ENCODE measurements at places on chromosomes 3 and 15.

GRCh38 chr3:25427155-25427554 is 908 bp upstream of the RARB start:
- DNase-seq: no peak

GRCh38 chr3:196558476-196558875 is 9.9 kb downstream of the WDR53 start:
- no peak for DNase-seq

DNA sequence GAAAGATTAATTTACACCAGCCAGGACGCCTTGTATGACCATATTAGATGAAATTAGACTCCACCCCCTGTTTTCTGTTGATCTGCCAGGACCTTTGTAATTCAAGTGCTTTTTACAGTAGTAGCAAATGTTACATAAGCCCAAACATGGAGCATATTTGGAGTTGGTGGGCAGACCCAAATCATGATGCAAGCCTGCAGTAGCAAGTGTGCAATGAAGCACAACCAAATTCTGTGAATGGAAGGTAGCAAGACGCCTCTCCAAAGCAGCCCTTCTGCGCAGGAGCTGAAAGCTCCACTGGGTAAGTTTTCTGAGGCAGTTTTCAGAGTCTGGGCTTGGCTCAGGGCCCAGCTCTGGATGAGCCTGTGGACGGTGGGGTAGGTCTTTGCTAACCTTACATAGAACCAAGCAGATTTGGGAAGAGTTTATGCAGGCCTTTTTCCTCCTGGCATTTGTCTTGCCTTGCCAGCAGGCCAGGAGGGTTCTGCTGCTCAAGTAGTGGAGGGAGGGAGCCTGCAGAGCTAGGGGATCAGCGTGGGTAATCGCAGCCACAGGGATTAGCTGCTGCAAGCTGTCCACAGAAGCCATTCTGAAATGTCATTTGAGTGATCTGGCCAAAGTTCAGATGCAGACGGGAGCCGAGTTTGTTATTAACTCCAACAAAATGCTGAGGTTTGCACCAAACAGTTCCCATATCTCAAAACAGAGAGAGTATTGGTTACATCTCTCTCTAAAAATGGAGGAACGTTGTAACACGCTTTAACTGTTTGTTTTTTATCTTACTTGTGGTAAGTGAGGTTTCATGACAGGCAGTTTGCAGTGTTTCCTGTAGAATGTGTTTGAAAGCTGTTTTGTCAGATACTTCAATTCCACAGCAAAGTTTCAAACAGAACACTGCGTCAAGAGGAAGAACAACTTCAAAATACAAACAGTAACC is 55.4 kb downstream of the PSMD6 start:
- no peak for DNase-seq

DNA sequence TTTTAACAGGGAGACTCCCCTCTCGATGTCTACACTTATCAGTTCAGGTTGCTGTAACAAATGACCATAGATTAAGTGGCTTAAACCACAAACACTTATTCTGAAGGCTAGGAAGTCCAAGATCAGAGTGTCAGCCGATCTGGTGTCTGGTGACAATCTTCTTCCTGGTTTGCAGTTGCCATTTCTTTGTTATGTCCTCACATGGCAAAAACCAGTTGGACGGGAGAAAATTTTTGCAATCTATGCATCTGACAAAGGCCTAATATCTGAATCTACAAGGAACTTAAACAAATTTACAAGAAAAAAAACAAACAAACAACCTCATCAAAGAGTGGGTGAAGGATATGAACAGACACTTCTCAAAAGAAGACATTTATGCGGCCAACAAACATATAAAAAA is 116.9 kb upstream of the FOXB1 start:
- no peak for DNase-seq

DNA sequence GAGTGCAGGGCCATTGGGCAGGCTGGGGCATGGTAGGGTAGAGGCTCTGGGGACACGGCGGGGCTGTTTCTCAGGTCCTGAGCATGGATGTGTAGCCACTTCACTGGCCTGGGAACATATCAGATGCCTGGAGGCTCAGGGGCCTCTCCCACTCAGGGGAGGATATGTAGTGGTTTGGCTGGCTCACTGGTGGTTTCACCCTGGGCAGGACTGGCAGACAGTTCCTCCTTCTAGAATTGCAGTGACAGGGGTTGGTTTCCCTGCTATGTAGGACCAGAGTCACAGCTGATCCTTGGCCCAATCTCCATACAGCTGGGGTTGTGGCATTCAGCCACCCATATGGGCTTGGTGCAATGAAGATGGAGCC is 4.8 kb upstream of the ARHGAP31 start:
- DNase-seq: no peak

DNA sequence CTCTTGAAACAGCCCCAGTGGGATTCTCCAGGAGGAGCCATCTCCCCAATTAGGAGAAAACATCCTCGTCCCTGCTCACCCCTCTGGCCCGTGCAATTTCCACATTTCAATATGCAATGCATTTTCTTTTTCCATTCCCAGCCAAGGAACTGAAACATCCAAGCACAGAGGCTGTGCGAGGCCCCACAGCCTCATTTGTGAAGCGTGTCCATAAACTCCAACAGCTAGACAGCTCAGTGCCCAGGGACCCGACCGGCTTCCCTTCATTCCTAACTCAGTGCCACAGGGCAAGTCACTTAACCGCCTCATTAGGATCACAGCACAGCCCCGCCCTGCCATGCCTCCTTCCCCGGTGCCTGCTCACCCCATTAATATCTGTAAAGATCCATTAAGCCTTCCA is 204.2 kb upstream of the IGF1R start:
- no peak for DNase-seq

GRCh38 chr3:13801361-13802204 is 78.3 kb downstream of the WNT7A start:
- DNase-seq: no peak

- DNase-seq: no peak
These were observed 19.9 kb downstream of the PLA2G4F start for GRCh38 chr15:42136513-42136912.

DNA sequence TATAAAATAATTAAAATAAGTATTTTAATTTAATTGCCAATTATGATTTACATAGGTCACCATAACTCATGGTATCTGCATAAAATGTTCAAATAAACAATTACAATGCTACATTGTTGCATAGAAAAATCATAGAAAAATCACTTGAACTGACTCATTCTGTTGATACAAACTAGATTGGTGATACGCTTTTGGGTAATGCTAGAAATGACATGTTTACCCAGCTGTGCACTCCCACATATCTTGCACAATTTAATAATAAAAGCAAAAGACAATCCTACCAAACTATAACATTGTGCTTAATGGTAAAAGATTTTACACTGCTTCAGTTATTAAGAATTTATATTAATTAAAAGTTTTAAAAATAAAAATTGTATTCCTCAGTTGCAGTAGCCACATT is 45.8 kb upstream of the FBXL22 start:
- DNase-seq: no peak

- DNase-seq: no peak
These were observed 50.1 kb downstream of the NR1I2 start for GRCh38 chr3:119831941-119832371.

GRCh38 chr3:182632077-182632393 is 161.3 kb upstream of the ATP11B start:
- no peak for DNase-seq

DNA sequence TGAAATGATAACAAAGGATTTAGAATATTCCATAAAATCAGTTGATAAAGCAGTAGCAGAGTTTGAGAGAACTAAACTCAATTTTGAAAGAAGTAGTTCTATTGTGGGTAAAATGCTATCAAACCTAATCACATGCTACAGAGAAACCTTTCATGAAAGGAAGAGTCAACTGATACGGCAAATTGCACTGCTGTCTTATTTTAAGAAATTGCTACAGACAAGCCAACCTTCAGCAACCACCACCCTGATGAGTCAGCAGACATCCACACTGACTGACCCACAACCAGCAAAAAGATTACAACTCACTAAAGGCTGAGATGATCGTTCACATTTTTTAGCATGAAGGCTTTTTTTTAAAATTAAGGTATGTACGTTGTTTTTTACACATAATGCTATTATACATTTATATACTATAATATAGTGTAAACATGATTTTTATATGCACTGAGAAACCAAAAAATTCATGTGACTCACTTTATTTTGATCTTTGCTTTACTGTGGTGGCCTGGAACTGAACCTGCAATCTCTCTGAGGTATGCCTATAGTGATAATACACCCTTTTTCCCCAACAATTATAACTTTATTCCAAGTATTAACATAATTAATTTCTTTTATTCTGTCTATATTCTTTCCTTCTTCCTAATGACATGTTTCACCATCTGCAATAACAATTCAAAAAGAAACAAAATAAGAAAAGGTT is 109.9 kb downstream of the TBC1D5 start:
- no peak for DNase-seq

GRCh38 chr3:182760576-182761164 is 32.6 kb upstream of the ATP11B start:
- DNase-seq: no peak

GRCh38 chr3:71655061-71655460 is 70.1 kb downstream of the EIF4E3 start:
- no peak for DNase-seq

- no peak for DNase-seq
These were observed 9.0 kb downstream of the SLC24A1 start for GRCh38 chr15:65630760-65631159.

DNA sequence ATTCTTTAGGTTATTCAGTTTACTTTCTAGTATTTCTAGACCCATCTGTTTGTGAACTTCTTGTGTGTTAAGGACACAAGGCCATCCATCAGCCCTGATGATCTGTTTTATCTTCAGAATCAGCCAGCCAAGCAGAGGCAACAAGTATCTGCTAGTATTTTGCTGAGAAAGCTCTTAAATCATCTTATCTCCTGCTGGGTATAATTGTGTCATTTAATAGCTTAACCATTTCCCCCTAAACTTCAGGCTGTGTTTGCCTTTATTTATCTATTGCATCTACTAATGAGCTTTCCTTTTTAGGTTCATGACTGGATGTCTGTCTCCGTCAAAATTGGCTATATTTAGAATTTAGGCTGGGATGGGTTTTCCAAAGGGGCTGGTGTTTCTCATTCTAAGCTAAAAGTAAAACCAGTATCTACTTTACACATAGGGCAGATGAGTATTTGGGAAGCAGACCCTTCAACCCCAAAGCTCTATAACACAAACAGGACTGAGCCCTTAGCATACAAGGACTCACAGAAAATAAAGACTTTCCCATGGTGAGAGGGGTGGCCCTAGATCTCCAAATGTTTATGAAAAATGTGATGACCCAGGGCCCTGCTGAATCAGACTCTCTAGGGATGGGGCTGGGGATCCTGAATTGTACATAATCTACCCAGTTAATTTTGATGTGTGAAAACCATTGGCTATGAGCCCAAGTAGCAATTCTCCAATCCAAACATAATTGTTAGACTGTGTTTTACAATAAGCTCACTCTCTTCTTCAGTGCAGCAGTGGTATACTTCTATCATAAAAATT is 65.3 kb upstream of the PSMD6 start:
- no peak for DNase-seq

DNA sequence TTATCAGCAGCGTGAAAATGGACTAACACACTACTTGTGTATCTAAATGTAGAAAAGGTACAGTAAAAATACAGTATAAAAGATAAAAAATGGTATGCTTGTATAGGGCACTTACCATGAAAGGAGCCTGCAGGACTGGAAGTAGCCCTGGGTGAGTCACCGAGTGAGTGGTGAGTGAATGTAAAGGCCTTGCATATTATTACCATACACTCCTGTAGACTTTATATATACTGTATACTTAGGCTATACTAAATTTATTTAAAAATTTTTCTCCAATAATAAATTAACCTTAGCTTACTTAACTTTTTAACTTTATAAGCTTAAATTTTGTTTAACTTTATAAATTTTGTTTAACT is 67.2 kb upstream of the TSPAN3 start:
- DNase-seq: no peak

- no peak for DNase-seq
These were observed 203.6 kb downstream of the AKAP13 start for GRCh38 chr15:85583923-85584390.

DNA sequence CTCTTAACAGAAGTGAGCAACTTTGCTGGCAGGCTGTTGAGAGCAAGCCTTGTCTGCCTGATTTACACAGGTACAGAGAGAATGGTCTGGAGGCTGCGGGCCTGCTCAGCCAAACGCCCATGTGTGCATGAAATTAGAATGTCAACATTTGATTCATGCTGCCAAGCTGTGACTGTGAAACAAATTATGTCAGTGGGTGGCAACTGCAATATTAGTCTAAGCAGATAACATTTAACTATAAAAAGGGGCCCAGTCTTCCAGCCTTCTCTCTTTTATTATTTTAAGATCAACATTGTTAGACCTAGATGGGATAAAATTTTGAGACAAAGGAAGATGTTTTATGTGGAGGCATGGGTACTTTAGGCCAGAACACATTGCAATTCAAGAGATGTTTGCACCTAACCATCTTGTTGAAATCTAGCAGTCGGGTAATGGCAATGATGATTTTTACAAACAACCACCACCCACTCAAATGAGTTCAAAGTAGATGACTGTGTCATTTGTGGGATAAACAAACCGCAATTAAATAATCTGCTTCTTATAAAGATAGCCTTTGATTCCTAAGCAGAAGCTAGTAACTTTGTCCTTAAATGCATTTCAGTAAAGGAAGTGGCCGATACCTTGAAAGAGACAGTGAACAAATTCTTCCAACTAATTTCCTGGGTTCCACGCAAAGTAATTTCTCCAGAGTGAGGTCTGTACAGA is 70.2 kb downstream of the FOXB1 start:
- DNase-seq: no peak

DNA sequence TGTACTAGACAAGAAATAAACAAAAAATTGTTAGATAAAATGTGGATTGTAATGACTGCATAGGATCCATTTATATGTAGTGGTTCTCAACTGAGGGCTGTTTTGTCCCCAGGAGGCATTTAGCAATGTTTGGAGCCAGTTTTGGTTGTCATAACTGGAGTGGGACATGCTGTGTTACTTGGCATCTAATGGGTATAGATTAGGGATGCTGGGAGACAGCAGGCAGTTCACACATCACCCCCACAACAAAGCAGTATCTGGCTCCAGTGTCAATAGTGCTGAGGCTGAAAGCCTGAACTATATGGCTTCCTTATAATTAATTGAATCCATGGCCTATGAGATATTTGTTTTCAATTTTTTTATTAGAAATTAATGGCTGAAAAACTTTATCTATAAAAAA is 72.0 kb upstream of the SAMMSON start:
- no peak for DNase-seq

GRCh38 chr3:76096836-76097588 is 311.7 kb upstream of the ZNF717 start:
- no peak for DNase-seq

DNA sequence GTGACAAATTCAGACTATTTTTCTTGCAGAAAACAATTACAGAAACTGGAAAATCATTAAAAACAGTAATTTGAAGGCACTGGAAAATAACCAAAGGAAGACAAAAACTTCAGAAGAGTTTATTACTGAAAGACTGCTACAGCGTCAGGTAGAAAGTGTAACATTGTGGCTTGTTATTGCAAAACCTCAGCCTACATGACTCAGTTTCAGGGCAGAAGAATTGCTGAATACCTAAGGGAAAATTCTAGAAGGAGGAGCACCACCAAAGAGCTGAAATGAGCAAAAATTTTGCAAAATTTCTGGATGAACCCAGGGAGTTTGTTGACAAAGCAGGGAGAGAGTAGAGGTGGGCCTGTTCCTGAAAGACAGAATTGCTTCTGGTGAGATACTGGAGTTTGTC is 219.6 kb downstream of the C3orf38 start:
- DNase-seq: no peak

GRCh38 chr3:129228891-129229585 is 20.4 kb upstream of the COPG1 start:
- DNase-seq: peak; percentile 69

GRCh38 chr15:70375006-70375431 is 277.3 kb upstream of the TLE3 start:
- DNase-seq: peak; percentile 26

Measured in H9 (cell line).